ENCODE measurements at places on chromosomes 5 and 9.

GRCh38 chr9:21070906-21071305, 6.8 kb downstream of the IFNB1 start:
- DNase-seq = no peak

DNA sequence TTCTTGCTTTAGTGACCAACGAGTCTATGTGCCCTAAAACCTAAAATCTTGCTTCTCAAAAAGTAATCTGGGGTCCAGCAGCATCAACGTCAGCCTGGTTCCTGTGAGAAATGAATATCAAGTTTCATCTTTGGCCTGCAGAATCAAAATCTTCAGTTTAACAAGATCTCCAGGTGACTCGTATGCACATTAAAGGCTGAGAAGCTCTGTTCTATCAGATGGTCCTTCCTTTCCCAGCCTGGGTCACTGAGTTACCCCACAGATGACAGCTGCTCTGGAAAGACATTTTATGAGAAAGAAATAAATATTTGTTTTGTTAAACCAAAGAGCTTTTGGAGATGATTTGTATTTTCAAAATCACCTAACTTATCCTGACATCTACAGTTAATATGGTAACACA, 75.8 kb downstream of the ADAMTSL1 start:
- DNase-seq = no peak

GRCh38 chr9:72925891-72926290, 27.0 kb downstream of the ALDH1A1 start:
- no peak for DNase-seq

- DNase-seq = no peak
Measured at GRCh38 chr9:34634551-34635248, 2.9 kb downstream of the SIGMAR1 start.

- no peak for DNase-seq
Measured at GRCh38 chr9:92406477-92406876, 2.1 kb upstream of the OGN start.

GRCh38 chr5:149605998-149606724, 24.9 kb downstream of the ARHGEF37 start:
- DNase-seq = peak; percentile 69

DNA sequence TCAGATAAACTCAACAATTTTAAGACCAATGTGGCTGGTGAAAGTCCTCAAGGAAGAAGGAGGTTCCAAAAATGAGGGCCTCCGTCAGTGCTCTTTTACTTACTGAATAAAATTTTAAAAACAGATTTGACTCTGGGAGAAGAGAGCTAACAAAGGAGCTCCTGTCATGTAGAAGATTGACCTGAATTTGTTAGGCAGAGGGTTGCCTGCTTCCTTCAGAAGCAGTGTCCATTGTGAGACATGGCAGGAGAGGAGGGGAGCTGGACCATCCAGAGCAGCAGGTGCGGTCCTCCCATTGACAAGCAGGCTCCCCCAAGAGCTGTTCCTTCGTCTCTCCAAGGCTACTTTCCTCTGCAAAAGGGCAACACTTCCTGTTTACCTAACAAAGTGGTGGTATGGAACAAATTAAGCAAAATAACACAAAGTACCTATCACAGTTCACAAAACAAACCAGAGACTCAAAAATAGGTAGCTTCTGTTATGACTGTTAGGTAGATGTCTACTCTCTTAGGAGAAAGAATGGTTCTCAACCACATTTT, 238.1 kb downstream of the DENND1A start:
- no peak for DNase-seq

GRCh38 chr5:2147504-2148311, 265.0 kb upstream of the IRX4 start:
- DNase-seq = no peak

DNA sequence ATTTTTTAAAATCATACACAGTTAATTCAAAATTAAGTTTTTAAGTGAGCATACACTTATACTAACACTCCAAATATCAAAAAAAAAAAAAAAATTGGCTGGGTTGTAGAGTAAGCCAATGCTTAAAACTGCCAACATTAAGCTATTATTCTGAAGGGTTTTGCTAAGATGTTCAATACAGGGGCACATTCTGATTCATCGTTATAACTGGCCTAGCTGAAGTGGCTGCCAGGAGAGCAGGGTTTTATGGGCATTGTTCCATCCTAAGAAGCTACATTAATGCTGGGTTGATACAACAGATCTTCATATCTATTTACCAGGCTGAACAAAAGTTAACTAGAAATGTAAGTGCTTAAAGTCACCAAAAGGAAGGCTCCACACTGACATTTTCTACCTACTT, 13.4 kb downstream of the ELAVL2 start:
- no peak for DNase-seq

- no peak for DNase-seq
Measured at GRCh38 chr9:227860-228259, 13.2 kb downstream of the DOCK8 start.

DNA sequence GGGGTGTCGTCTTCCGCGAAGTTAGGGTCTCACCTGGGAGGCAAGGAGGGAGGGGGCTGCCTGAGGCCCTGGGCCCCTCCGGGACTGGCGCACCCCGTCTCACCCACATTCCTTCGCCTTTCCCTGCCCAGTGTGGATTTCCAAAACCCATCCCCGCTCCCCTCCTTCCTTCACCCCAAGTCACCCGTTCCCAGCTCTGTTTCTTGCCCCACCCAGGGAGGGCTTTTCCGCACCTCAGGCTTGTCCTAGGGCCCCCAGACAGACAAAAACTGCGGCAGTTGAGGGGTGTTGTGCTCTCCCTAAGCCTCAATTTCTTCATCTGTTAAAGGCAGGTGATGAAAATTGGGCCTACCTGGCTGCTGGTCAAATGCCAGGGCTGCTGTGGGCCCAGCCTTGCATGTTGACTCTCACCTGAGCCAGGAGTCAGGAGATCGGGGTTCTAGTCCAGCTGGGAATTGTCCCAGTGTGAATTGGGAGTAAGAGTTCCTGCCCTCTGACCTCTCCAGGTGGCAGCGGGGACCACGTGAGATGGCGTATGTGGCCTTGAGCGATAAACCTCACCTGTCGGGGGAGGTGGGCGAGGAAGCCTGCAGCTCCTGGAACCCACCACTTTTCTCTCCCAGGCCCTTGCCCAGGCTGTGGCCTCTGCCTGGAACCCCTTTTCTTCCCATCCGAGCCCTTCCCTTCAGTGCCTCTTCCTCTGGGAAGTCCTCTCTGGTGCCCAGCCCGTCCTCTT, 143.4 kb upstream of the IER5L start:
- DNase-seq = no peak

GRCh38 chr9:108109927-108110690, 620.5 kb upstream of the KLF4 start:
- no peak for DNase-seq

- no peak for DNase-seq
Measured at GRCh38 chr5:135971701-135972100, 16.9 kb upstream of the LECT2 start.

- DNase-seq = no peak
Measured at GRCh38 chr9:86093788-86094555, 5.4 kb downstream of the GOLM1 start.

GRCh38 chr9:111038331-111039230, at the start of gene LPAR1:
TSS of gene LPAR1 (minus strand) at chr9:111038470. CDS start at chr9:110972117, 66,353 bp downstream.
- DNase-seq = peak; percentile 59

- no peak for DNase-seq
Measured at GRCh38 chr5:26932238-26932637, 106.1 kb downstream of the CDH9 start.

- no peak for DNase-seq
Measured at GRCh38 chr5:156686796-156687195, 163.3 kb upstream of the PPP1R2B start.

- peak; percentile 58 for DNase-seq
Measured at GRCh38 chr5:84382363-84383295, 2.1 kb downstream of the EDIL3 start.

DNA sequence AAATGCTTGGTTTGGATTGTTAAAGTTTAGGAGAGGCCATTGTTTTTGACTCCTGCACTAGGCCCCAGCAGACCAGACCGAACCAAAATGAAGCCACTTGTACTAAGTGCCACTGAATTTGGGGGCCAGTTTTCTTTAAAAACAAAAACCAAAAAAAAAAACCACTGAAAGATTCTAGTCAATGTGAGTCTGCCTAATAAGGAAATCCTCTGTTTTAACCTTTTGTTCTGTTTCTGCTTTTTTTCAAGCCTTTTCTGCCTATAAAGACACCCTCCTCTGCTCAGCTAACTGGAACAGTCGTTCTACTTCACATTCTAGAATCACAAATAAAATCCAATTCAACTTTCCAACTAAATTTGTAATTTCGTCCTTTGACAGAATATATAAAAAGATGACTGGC, 64.9 kb downstream of the SERINC5 start:
- DNase-seq = no peak

DNA sequence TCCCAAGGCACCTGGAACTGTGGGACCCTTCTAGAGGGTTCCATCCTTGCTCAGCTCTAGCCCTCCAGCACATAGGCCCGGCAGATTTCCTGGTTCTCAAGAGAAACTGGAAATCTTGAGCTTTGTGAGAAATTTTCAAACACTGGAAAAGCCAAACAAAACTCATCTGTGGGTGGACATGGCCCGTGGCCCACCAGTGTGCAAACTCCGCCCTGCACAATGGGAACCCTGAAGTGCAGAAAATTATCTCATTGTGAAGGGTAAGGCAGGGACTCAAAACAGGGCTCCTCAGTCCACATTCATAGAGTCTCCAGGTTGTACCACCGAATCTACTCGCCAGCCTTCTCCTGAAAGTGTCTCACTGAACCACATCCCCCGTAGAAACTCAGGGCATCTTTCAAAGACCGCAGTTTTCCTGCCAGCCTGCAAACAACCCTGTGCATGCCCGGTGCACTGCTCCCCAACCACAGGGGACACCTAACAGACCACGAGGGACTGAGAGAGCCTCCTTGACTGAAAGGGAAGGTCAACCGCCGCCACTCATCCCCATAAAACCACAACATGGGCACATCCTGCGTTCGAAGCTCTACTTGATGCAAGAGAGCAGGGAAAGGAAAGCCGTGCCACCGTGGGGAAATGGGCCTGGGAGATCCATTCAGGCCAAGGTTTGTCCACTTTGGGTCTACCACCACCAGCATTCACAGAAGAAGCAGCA, 18.1 kb downstream of the ADAMTS2 start:
- no peak for DNase-seq

DNA sequence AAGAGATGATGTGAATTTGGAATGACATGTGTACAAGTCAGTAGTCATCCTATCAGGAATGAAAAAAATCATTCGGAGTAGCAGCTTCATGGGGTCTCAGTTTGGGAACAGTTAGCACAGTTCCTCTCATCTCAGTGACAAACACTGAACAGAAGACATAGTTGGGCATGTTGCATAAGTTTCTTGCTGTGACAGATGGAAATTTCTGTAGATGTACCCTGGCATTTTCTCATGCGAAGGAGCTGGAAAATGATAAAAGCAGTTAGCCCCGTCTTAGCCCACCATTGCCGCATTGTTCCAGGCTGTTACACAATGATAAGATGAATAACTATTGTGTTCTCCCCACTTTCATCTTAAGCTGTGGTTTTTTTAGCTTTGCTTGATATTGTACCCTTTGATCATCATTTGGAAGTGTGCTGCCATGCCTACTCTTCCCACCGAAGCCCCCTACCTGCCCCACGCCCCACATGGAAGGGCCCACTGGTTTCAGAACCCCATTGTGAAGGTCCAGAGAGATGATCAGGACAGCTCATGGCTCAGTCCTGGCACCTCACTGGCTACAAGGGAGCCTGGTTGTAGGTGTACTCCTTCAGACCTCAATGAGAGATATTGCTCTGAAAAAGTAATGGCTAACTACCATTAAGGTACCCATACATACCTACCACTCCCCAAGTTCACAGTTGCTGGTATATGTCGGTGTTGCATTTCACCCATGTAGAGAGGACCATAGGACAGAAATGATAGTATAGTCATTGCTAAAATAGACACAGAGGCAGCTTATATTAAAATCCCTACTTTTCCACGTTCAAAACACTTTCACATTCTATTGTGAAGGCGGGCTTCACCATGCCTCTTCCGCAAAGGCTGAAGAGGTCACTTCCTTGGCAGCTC, 38.8 kb downstream of the SFXN1 start:
- no peak for DNase-seq

- DNase-seq = no peak
Measured at GRCh38 chr5:158978061-158978460, 121.7 kb downstream of the EBF1 start.

- DNase-seq = no peak
Measured at GRCh38 chr9:128361296-128361985, 9.7 kb upstream of the URM1 start.

- no peak for DNase-seq
Measured at GRCh38 chr5:59169081-59169767, 586.3 kb downstream of the RAB3C start.

DNA sequence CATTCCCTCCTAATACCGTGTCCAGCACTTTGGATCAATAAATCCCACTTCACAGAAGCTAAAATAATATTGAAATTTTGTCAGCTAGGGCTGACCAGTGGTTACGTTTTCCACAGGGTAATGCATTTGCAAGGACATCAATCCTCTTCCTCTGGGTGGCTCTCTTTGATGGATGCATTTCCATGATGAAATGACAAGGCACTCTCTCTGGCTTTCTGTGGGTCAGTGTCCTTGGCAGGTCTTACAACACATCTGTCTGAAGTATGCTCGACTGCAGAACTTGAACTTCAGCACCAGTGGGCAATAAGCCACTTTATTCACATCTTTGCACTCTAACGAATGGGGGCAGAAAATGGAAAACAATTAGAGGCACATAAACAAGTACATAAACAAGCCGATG, 330.1 kb downstream of the ADAMTS6 start:
- no peak for DNase-seq

DNA sequence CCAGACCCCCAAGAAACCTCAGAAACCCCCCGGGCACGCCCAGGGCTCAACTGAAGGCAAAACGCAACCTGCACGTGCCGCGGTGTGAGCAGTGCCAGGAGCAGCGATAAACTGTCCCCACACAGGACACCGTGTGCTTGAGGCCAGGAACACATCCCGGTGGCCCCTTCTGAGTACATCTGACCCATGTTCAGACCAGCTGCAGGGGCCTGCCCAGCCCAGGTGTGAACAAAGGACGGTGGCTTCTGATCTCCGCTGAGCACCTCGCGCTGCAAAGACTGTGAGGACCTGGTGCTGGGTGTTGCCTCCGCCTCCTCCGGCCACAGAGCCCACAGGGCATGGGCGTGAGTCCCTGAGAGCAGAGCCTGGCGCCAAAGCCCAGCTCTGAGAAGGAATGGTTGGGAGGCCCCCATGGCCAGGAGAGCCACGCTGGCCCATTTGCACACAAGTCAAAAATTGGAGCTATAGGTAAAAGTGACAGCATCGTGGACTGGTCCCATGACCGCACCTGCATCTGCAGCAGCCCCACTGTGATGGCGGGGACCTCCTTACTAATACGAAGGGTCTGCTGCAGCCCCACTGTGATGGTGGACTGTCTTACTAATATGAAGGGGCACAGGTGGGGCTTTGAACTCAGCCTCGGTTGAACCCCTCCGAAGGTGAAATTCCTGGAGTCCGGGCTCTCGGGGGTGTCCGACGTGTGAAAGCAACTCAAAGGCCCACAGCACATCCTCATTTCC, 31.5 kb downstream of the NDUFS6 start:
- DNase-seq = no peak

- peak; percentile 54 for DNase-seq
Measured at GRCh38 chr5:102799017-102799416, 43.9 kb downstream of the PAM start.

- no peak for DNase-seq
Measured at GRCh38 chr9:2403701-2404100, 217.9 kb upstream of the VLDLR start.

- DNase-seq = no peak
Measured at GRCh38 chr9:117541181-117541580, 126.3 kb upstream of the ASTN2 start.

Data from HCEC 1CT (cell line).